ENCODE measurements at places on chromosomes 13 and 19. TPM values are rescaled to one million over a fixed set of nuclear protein-coding genes. Genes with fewer than 3 reads are reported as not detected.

GFY gene
- not detected for total RNA-seq

DNA sequence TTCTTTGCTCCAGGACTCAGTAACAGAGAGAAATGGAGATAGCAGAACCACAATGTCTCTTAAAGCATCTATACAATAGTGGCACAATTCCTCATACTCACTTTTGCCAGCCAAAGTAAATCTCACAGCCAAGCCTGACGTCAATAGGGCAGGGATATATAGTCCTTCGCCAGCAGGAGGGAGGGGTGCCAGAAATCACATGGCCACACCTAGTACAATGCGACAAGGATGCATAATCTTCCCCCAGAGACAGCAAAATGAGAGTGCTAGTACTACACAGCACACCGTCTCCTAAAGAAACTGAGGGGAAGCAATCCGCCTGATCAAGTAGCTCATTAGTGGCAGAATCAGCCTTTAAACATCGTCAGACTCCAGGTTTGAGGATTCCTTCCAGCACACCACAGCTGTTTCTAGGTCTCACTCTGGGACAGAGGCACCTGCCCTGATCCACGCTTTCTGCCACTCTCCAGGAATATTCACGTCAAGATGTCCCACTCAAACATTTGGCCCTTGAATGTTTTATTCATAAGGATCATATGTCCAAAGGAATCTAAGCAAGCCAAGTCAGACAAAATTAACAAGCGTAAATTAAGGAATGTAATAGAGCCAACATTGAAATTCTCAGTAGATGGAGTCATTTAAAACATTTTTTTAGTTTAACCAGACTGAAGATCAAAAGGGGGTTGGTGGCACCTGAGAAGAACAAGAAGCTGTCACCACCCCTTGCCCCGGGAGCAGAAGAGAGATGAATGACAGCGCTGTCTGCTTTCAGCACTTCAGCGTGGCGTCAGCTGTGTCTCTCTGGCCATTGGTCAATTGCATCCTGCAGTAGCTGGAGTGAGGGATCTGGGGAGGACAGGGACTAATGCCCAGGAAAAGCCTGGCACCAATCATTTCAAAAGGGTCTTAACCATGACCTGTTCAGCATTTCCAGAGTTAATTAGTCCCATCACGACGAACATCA lies 63.5 kb upstream of the SERP2 start:
- no peaks in the 10 kb centered on the region for H3K27me3 ChIP-seq
- peaks cover 16% of the 10 kb centered on the region for H3K4me1 ChIP-seq
- no peak for DNase-seq
- no peak overlapping the region for H3K4me3 ChIP-seq

DNA sequence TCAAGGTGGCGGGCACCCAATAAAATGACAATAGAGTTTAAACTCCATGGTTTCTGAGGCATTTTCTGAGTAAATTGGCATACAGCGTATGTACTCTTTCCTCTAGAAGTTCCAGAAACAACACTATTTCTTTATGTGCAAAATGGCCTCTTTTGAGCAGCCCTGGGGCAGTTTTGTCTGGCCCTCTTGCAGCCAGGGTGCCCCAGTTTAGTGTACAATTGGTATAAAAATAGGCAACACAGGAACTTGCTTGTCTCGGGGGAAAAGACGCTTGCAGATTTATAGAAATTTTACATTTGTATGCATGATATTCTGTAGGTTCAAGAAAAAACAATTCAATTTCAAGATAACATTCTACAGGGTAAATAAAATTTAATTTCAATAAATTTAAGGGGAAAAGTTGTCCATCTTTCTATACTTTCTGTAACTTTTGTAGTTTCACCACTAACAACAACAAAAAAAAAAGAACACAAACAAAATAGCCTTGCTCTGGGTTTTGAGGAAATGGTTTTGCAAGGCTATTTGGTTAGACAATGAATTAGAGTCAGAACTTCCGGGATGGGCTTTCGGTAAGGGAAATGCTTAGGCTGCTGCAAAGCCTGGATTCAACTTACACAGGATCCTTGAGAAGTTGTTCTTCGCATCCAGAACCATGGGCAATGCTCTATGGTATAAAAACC lies 45.3 kb downstream of the LRCH1 start:
- H3K36me3 ChIP-seq: no peaks in the 10 kb centered on the region
- peak overlapping the region; percentile 65 for H3K27ac ChIP-seq
- DNase-seq: no peak

- H3K27me3 ChIP-seq: no peaks in the 10 kb centered on the region
- peak overlapping the region; percentile 38 for H3K27ac ChIP-seq
- peak overlapping the region; percentile 89 for H3K4me3 ChIP-seq
- no peak for DNase-seq
- peaks cover 26% of the 10 kb centered on the region for H3K4me1 ChIP-seq
- no peaks in the 10 kb centered on the region for H3K36me3 ChIP-seq
Observed at GRCh38 chr19:40348961-40349507, 539 bp downstream of the PLD3 start.

- H3K27me3 ChIP-seq: no peaks in the 10 kb centered on the region
- no peak overlapping the region for H3K27ac ChIP-seq
- peak overlapping the region; percentile 94 for H3K4me3 ChIP-seq
- no peaks in the 10 kb centered on the region for H3K36me3 ChIP-seq
- H3K4me1 ChIP-seq: peaks cover 8% of the 10 kb centered on the region
Observed at GRCh38 chr19:49442354-49442753, 1.0 kb upstream of the SLC17A7 start.

GRCh38 chr13:28505543-28506135 lies 10.7 kb upstream of the FLT1 start:
- H3K27ac ChIP-seq: no peak overlapping the region
- H3K36me3 ChIP-seq: no peaks in the 10 kb centered on the region
- no peaks in the 10 kb centered on the region for H3K27me3 ChIP-seq
- no peaks in the 10 kb centered on the region for H3K4me1 ChIP-seq

OR10H1 gene
- total RNA-seq: not detected

DNA sequence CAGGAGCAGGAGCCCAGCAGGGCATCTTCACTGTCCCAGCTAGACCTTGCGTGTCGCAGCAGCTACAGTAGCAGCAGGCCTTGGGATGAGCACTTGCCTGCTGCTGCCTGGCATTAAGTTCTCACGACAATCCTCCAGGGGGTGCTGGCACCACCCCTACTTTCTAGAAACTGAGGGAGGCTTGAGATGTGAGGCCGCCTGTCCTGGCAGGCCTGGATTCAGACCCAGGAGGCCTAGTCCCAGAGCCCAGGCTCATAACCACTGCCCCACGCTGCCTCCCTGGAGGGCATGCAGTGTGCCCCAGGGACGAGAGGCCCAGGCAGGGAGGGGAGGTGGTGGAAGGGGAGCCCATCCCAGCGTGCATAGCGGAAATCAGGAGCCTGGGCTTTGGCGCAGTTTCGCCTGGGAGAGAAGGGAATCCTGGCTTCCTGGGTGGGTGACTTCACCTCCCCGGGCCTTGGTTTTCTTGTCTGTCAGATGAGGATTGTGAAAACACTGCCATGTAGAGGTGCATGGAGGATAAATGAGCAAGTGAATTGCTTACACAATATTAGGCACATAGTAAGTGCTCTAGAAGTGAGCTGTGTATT lies 26.1 kb downstream of the PPP5C start:
- H3K27ac ChIP-seq: peak overlapping the region; percentile 87
- H3K4me3 ChIP-seq: peak overlapping the region; percentile 37
- no peak for DNase-seq
- no peaks in the 10 kb centered on the region for H3K27me3 ChIP-seq
- peaks cover 39% of the 10 kb centered on the region for H3K4me1 ChIP-seq
- peaks cover 15% of the 10 kb centered on the region for H3K36me3 ChIP-seq

Data from thoracic aorta (tissue), 2 donors.